ENCODE measurements at places on chromosomes 5 and 9.

GRCh38 chr9:81976351-81976750 lies 12.2 kb upstream of the SPATA31D1 start:
- no peak for DNase-seq

DNA sequence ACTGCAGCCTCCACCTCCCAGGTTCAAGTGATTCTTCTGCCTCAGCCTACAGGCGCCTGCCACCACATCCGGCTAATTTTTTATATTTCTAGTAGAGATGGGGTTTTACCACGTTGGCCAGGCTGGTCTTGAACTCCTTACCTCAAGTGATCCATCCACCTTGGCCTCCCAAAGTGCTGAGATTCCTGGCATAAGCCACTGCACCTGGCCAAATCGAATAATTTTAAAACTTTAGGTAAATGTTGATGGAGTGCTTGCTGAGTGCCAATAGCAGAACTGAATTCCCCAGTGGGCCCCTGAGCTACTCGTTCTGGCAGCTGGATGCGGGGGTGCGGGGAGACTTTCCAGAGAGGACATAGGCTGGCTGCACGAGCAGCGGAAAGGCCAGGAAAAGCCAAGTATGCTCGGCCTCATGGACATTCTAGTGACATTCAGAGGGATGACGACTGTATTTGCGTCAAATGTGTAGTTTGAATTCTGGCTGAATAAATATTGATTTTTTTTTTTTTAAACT lies 16.8 kb downstream of the TRAF2 start:
- DNase-seq = no peak

- DNase-seq = no peak
These were observed 3.3 kb downstream of the MAPKAP1 start for GRCh38 chr9:125703662-125704061.

DNA sequence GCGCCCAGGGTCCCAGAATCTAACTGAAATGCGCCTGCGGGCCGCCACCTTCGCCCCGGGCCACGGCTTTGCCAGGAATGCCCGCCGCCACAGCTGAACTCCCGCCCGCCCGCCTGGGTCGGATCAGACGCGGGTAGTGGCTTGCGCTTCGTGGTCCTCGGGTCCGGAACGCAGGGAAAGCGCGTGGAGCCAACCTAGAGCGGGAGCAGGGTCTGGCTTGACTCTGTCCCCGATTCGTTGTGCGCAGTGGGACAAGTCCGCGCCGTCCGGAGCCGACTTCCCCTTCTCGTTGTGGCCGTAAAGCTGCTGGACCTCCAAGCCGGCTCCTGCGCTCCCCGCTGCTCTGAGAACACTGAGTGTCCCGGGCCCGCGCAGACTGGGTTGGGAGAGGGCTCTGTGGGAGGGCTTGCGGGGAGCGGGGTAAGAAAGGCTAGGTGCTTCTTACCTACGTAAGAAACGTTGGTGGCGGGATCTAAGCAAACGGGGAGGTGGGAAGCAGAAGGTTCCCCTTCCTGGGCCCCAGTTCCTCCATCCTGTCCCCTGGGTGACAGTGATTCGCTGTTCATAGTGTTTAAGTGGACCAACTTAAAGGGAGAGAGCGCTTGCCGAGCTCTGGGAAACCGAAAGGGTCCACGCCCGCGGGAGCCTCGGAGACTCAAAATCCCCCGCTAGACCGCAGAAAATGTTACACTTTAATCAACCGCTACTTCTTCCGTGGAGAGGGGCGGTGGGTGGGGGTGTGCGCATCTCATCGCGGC lies 4.4 kb upstream of the FOXE1 start:
- DNase-seq = no peak

- DNase-seq = no peak
These were observed 254.8 kb upstream of the PDE4D start for GRCh38 chr5:60148366-60148765.

DNA sequence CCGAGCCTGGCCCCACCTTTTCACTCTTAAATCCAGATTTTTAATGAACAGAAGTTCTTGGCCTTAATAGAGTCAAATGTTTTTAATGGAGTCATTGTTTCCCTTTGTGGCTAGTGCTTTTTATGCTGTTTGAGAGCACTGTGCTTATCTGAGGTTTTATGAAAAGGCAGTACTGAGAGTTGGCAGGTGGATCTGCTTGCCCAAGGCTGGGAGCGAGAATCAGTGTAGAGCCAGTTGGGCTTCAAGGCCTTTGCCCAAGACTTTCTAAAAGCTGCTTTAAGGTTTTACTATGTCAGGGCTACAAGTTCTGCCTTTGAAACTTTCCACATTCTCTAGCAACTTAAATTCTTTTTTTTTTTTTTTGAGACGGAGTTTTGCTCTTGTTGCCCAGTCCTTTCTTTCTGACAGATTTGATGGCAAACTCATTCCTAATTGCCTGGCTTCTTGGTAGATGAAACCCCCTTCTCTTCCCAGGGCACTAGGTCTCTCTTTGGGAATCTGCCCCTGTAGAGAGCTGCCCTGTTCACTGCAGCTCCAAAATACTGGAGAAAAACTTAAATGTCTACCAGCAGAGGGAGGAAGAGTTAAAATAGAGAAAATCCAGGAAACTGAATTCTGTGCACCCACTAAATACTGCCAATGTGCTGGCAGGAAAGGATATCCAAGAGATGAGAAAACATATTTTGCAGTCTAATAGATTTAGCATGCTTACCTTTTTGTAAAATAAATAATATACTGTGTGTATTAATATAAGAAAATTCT lies 36.9 kb upstream of the CDK20 start:
- DNase-seq = peak; percentile 22

GRCh38 chr9:30121611-30122010 lies 2262.8 kb upstream of the ACO1 start:
- no peak for DNase-seq

DNA sequence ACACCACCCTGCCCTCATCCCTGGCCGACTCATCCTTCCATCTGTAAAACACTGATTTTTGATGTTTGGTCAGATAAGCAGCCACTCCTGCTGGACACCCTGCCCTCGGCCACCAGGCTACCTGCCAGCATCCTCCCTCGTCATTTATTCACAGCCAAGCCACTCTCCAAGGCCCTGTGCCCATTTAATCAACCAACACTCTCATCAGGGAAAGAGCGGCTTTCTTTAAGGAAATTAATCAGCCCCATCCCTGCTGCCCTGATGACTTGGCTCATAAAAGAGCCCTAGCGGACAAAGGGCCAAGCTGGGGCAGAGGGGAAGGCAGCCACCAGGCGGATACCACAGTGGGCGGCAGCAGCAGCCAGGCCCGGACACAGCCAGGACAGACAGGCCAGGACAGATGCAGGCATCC lies 52.4 kb downstream of the GOLM1 start:
- DNase-seq = no peak

GRCh38 chr9:118303216-118303615 lies 599.0 kb downstream of the TLR4 start:
- DNase-seq = no peak

DNA sequence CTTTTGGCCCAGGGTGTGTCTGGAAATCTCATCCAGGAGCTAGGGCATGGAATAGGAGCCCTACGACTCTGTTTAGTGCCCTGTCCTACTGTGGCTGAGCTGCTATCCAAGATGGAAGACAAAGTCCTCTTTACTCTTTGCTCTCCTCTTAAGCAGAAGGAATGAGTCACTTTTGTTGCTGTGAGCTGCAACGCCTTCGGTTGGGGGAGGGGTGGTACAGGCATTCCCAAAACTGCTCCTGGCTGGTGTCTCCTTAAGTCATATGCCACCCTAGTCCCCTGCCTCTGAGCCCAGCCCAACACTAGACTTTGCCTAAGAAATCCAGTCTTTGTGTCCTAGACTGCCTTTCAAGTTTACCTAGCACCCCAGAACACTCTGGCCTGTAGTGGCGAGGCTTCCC lies 99.9 kb downstream of the PRR16 start:
- DNase-seq = no peak

DNA sequence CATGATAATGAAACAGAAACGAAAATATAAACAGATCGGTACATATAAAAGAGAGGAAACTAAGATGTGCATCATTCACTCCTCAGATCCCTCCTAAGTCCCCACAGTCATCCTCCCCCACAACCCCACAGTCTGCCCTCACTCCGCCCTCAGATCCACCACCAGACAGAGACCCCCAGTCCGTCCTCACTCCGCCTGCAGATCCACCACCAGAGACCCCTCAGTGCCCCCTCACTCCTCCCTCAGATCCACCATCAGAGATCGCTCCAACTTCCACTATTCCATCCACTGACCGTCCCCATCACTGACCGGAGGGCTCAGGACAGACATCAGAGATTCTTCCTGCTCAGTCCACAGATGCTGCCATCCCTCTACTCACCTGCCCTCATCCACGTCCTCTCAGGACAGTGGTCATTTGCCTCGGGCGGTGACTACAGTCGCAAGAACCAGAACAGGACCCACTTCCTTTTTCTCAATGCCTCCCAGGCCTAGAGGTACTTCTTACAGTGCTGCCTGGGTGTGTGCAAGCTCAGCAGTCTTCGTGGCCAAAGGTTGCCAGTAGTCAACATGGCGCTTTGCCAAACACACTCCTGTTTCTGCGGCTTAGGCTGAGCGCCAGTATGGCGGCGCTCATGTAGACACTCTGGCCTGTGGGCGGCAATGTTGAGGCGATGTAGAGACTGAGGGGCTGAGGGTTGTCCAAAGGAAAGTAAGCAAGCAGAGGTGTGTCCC lies 8.3 kb upstream of the SPATA31C1 start:
- peak; percentile 25 for DNase-seq

- no peak for DNase-seq
These were observed 17.3 kb upstream of the SLC6A19 start for GRCh38 chr5:1184163-1184470.

DNA sequence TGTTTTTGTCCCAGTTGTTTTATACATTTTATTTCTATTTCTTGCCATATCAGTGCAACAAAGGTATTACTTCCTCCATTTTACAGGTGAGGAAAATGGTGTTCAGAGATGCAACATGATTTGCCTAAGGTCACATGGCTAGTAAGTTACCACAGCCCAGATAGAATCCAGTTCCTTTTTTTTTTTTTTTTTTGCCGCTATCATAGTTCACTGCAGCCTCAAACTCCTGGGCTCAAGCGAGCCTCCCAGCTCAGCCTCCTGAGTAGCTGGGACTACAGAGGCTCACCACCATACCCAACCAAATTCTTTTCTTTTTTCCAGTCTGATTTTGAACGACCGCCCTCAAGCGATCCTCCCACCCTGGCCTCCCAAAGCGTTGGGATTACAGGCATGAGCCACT lies 480 bp upstream of the CCDC69 start:
- DNase-seq = no peak

- no peak for DNase-seq
These were observed 371.7 kb upstream of the IRX2 start for GRCh38 chr5:3122985-3123762.

GRCh38 chr5:178940569-178941360 lies at the start of gene ZNF454:
ZNF454 (plus strand) TSS chr5:178941198; CDS start chr5:178942792, 1,594 bp downstream.
- no peak for DNase-seq

- DNase-seq = no peak
These were observed 89.6 kb upstream of the CEP78 start for GRCh38 chr9:78146241-78146640.

GRCh38 chr9:130944510-130945058 lies 5.5 kb upstream of the FIBCD1 start:
- no peak for DNase-seq

DNA sequence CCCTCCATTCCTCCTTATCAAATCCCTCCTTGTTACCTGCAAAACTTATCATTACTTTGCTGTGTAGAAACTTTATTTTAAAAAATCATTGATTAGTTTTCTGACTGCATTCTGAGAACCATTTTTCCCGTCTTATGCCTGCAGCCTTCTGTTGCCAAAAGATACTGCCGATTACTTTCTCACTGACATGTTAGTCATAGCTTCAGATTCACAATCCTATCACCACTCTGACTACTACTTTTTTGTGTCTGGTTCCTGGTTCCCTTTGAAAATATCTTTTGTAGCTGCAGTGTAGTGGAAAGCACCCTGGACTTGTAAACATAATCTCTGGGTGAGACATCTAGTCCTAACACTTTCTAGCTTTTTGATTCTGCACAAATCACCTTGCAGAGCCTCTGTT lies 71.7 kb downstream of the NR2F1 start:
- DNase-seq = no peak

DNA sequence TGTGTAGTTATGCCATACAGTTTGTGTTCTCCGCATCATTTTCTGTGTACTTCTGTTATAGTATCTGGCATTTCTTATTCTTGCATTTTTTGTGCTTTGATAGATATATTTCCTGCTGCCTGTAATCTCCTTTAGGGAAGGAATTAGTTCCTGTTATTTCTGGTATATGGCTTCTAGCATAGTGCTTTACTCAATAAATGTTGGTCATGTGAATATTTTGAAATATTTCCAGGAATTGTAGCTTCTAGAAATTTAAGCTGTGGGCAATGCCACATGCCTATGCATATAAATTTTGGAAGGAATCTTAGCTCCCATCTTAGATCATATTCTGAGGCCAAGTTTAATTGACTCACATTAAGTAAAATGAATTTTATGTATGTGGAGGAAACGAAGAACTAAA lies 11.5 kb upstream of the PRRC1 start:
- DNase-seq = no peak

DNA sequence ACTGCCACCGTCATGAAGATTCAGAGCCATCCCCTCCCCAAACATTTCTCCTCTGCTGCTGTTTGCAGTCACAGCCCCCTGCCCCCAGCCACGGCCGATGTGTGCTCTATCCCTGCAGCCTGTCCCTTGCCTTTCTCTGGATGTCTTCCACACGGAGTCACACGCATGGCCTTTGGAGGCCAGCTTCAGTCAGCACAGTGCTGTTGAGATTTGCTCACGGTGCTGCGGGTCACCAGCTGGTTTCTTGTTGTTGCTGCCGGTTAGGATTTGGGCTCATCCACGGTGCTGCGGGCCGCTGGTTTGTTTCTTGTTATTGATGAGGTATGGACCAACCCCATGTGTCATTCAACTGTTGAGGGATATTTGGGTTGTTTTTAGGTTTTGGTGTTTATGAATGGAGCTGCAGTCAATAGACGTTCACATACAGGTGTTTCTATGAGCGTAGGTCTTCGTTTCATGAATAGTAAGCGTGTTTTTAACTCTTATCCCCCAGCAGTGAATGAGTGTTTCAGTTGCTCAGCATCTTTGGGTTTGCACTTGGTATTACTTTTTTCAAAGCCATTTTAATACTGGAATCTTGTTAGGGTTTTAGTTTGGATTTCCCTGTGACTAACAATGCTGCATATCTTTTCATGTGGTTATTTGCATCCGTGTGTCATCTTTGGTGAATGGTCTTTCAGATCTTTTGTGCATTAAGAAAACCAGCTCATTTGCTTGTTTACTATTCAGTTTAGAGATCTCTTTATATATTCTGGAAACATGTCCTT lies 57.6 kb downstream of the AHRR start:
- DNase-seq = no peak

DNA sequence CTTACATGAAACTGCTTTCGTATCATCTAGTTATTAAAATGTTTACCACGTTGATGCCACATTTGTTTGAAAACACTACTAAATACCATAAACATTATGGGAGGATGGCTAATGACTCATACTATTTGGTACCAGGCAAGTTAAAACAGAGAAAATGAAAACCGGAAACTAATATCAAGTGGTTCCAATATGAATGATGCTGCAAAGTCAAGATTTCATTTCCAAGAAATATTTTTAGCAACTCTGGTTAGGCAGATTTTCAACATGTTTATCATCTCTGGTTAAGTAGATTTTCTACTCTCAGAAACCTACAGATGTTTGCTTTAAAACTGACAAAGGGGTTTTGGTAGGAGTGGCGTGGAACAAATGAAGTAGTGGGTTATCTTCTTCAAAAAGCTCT lies 4.9 kb upstream of the F2R start:
- no peak for DNase-seq

GRCh38 chr9:134793288-134794188 lies 87.1 kb upstream of the FCN2 start:
- DNase-seq = no peak
